ENCODE measurements at places on chromosomes 1 and 21. TPM values are rescaled to one million over a fixed set of nuclear protein-coding genes. Genes with fewer than 3 reads are reported as not detected.

SMIM1 gene
- 49.5 TPM for polyA plus RNA-seq

DNA sequence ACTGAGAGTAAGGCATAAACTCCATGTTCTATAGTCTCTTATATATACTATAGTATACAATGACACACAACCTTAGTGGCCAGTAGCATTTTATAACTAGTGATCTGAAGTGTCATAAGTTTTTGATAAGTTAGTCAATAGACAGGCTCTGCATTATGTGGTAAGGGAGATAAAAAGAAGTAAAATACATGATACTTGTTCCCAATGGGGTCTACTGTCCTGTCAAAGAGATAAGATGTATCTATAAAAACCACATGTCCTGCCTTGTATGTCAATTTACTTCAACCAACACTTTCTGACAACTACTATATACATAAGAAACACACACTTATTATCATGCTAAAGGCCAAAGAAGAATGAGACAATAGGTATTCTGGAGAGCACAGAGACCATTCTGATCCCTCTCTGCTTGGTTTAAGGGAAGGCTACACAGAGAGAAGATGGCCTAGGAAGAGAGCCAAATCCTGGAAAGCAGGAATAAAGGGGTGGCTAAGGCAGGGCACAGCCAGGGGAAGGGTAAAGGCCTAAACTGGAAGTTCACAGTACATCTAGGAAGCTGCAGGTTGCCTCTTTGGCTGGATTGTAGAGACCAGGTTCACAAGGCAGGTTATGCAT is 91.4 kb downstream of the LYST start:
- peaks cover 6% of the 10 kb centered on the region for H3K36me3 ChIP-seq
- no peak overlapping the region for H3K4me3 ChIP-seq
- H3K27ac ChIP-seq, result no peak overlapping the region

ILDR2 gene
- 1.5 TPM for polyA plus RNA-seq

RNPC3 gene
- 19.8 TPM for polyA plus RNA-seq

RAD54L gene
- 1.2 TPM for polyA plus RNA-seq

GRCh38 chr1:58189453-58189852 is 357.1 kb downstream of the OMA1 start:
- no peaks in the 10 kb centered on the region for H3K27me3 ChIP-seq
- H3K36me3 ChIP-seq, result no peaks in the 10 kb centered on the region
- no peak overlapping the region for H3K4me3 ChIP-seq
- DNase-seq, result no peak

DNA sequence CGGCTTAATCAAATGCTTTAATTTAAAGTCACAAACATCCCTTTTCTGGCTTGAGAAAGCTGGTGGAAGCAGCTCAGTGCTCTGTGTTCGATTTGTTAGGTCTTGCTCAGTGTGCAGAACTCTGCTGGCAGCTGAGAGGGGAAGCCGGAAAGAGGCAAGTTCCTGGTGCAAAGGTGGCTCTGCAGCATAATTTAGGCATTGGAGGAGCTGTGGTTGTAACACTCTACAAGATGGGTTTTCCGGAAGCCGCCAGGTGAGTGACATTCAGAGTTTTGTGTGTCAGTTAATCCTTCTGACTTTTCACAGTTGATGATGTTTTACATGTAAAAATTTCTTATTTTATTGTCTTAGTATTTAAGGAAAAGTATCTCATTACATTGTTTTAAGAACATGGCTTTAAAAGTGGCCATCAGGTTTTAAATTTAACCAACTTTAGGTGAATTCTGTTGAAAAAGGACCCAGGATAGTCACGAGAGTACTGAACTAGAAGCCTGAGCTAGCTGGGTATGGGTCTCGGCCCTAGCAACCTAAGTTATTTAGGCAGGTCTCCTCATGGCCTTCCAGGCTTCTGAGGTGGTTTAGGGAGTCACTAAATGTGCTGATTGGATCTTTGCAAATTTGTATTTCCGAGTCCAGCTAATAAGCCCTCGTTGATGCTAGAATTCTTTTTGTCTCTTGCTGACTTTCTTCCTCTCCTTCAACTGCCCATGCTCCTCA is 47.1 kb upstream of the PODN start:
- H3K36me3 ChIP-seq, result no peaks in the 10 kb centered on the region
- no peak overlapping the region for H3K27ac ChIP-seq
- H3K4me1 ChIP-seq, result no peaks in the 10 kb centered on the region
- H3K4me3 ChIP-seq, result peak overlapping the region; percentile 91

DNA sequence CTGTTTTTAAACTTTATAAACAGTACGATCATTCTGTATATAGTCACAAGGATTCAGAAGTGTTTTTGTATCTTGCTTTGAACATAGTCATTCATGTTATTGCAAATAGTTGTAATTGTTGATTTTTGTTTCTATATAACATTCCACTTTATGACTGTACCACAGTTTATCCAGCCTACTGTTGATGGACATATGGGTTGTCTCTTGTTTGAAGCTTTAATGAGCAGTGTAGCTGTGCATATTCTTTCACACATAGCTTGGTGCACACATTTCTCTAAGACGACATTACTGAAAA is 6.1 kb downstream of the CD101 start:
- no peak overlapping the region for H3K27ac ChIP-seq
- no peak overlapping the region for H3K4me3 ChIP-seq
- no peaks in the 10 kb centered on the region for H3K36me3 ChIP-seq

CHODL gene
- polyA plus RNA-seq, result 1.8 TPM

DNA sequence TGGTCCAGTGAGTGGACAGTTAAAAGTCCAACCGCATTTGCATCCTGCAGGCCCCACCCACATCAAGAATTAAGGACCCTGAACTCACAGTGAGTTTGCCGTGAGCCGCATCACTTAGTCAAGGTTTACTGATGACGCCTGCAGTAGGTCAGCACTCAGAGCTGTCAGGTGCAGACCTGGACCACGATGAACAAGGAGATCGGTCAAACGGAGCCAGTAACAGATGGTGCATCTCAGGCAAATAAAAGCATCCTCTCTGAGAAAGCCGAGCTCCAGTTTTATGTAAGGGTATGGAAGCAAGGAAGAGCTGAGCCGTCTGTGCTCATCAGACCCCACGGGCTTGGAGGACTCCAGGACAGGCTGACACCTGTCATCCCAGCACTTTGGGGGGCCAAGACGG is 4.5 kb downstream of the PRDM15 start:
- no peak overlapping the region for H3K27ac ChIP-seq
- H3K36me3 ChIP-seq, result no peaks in the 10 kb centered on the region
- H3K4me3 ChIP-seq, result no peak overlapping the region
- H3K27me3 ChIP-seq, result no peaks in the 10 kb centered on the region
- H3K4me1 ChIP-seq, result no peaks in the 10 kb centered on the region

GRCh38 chr1:42340901-42341300 is 5.9 kb upstream of the FOXJ3 start:
- no peaks in the 10 kb centered on the region for H3K4me1 ChIP-seq
- no peaks in the 10 kb centered on the region for H3K36me3 ChIP-seq
- H3K4me3 ChIP-seq, result no peak overlapping the region
- H3K27ac ChIP-seq, result no peak overlapping the region
- no peak for DNase-seq
- no peaks in the 10 kb centered on the region for H3K27me3 ChIP-seq

OR10Z1 gene
- polyA plus RNA-seq, result not detected

SEC16B gene
- polyA plus RNA-seq, result 3.5 TPM

SLC22A15 gene
- polyA plus RNA-seq, result 3.5 TPM

DNA sequence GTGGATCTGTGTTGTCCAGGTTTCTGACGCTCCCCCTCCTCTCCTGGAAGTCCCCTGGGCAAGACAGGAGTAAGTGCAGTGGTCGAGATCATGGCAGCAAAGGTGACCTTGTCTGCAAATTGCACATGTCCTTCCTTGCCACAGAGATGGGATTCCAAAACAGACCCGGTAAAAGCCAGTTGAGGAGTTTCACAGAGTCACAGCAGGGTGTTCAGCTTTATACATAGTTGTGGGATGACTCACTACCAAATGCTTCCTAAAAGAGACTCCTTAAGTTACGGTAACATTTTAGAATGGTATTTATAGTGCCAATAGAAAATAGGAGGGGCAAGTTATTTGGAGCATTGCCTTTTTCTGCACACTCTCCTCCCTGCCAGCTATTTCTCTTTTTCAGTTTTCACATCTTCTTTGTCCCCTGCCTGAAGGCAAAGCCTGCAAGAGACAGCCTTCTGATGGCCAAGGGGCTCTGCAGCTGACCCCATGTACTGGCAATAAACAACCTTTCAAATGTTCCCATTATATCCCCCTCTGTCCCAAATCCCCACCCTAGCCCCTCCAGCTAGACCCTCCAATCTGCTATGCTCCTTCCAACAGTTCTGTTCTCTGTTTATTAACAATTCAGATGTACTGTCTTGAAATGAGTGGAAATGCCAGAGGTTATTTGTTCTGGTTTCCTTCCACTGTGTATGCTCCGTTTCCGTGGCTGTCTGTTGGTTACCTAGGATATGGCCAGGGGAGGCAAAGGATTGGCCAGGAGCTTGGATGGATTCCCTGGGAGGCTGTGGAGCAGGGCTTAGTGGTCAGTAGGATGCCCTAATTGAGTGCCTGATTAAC is 115.0 kb downstream of the TGFB2 start:
- H3K4me1 ChIP-seq, result peaks cover 11% of the 10 kb centered on the region
- no peaks in the 10 kb centered on the region for H3K27me3 ChIP-seq
- no peak for DNase-seq
- no peak overlapping the region for H3K27ac ChIP-seq
- peak overlapping the region; percentile 10 for H3K4me3 ChIP-seq

- no peaks in the 10 kb centered on the region for H3K36me3 ChIP-seq
- H3K4me1 ChIP-seq, result peaks cover 19% of the 10 kb centered on the region
- peak overlapping the region; percentile 8 for H3K27ac ChIP-seq
- no peak overlapping the region for H3K4me3 ChIP-seq
These were observed 37.0 kb downstream of the RSPH1 start for GRCh38 chr21:42459082-42459460.

- no peaks in the 10 kb centered on the region for H3K27me3 ChIP-seq
- no peaks in the 10 kb centered on the region for H3K36me3 ChIP-seq
- H3K27ac ChIP-seq, result no peak overlapping the region
- no peak overlapping the region for H3K4me3 ChIP-seq
- H3K4me1 ChIP-seq, result no peaks in the 10 kb centered on the region
- no peak for DNase-seq
These were observed 488.7 kb downstream of the OMA1 start for GRCh38 chr1:58057826-58058225.

ANGPTL1 gene
- polyA plus RNA-seq, result 8.2 TPM

CYP4B1 gene
- polyA plus RNA-seq, result 4.8 TPM
